GM23338 (cell line): ENCODE measurements at places on chromosomes 12 and 14.

- DNase-seq = peak; percentile 53
These were observed 1.0 kb upstream of the CDK17 start for GRCh38 chr12:96401076-96401871.

DNA sequence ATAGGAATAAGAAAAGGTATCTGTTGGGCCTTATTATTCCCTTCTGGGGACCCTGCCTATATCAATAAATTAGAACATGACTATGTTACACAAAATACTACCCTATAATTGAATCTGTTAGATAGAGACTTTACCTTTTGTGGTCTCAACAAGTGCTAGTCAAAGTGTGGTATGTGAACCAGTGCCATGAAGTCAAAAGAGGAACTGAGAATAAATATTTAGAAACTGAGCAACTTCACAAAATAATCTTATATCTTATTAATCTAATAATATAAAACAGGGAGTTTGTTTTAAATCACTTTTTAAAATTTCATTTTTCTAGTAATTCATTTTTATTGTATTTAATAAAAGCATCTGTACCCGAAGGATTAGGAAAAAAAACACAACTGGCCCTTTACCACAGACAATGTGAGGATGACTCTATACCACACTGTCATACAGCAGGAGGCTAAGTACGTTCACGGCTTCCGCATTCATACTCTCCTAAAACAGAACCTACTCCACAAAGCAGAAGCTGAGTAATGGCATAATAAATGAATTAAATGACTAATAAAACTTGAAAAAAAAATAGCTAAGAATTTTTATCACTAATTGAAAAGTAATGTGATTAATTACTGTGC is 42.1 kb downstream of the SEC23A start:
- no peak for DNase-seq

- DNase-seq = no peak
These were observed 848.0 kb downstream of the DIO2 start for GRCh38 chr14:79363291-79363690.

GRCh38 chr12:21527451-21528180 is 1.5 kb downstream of the SPX start:
- DNase-seq = peak; percentile 85

GRCh38 chr14:96105089-96105925 is 66.1 kb downstream of the C14orf132 start:
- DNase-seq = no peak

GRCh38 chr14:35401422-35402265 is 2.9 kb downstream of the NFKBIA start:
- no peak for DNase-seq

DNA sequence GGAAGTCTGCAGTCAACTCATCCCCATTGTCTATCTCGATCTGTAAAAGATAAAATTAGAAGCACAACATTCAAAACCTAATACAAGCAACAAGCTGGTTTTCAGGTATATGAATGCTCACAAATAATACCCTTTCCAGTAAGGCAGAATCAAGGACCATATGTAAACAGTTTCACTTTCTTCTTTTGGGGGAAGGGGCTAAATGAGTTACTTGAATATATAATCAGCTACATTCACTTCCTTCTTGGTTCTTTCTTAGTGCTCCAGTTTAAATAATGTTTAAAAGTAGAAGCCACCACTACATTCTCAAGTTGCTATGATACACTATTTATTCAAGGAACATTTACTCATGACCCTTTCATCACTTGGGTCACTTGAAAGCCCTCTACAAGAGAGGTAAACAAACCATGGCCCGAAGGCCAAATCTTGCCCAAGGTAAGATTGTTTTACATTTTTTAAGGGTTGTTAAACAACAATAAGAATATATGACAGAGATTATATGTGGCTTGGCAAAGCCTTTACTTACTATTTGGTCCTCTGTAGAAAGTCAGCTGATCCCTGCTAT is 10.3 kb downstream of the TWF1 start:
- no peak for DNase-seq
